ENCODE measurements at places on chromosomes 12 and 14.

- peak; percentile 3 for DNase-seq
These were observed 530 bp upstream of the NEMF start for GRCh38 chr14:49853158-49853477.

DNA sequence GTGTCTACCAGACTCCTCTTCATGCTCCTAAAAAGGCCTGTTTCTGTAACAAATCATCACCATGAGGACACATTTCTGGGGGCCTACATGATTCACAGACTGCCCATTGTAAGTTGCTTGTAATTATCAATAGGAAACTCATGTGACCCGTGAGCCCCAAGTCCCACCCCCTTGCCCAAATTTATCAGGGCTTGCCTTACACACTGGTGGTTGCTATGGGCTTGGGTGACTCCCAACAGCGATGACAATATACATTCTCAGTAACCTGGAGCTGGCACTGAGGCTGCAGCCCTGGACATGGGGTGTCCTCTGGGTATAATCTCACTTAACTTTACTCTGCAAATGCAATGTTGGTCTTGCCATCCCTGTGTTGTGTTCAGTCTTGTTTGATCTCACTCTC is 149.2 kb downstream of the NRXN3 start:
- no peak for DNase-seq

- no peak for DNase-seq
These were observed 1332.4 kb downstream of the AACS start for GRCh38 chr12:126397660-126398059.

DNA sequence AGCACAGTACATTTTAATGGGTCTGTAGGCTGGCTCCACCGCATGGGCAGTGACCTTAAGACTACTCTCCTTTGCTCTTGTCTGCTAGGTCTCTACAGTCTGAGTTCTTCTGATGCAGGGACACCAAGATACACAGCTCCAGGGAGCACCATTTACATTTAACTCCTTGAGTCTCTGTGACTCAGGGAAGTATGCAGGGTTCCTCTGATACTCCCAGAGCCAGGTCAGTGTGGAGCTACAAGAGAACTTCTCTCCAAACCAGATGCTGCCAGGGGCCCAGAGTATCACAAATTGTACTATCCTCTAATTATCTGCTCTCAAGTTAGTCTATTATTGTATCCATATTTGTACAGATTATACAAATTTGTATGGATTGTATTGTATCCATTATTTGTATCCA is 15.2 kb downstream of the ZFP36L1 start:
- DNase-seq, result no peak

DNA sequence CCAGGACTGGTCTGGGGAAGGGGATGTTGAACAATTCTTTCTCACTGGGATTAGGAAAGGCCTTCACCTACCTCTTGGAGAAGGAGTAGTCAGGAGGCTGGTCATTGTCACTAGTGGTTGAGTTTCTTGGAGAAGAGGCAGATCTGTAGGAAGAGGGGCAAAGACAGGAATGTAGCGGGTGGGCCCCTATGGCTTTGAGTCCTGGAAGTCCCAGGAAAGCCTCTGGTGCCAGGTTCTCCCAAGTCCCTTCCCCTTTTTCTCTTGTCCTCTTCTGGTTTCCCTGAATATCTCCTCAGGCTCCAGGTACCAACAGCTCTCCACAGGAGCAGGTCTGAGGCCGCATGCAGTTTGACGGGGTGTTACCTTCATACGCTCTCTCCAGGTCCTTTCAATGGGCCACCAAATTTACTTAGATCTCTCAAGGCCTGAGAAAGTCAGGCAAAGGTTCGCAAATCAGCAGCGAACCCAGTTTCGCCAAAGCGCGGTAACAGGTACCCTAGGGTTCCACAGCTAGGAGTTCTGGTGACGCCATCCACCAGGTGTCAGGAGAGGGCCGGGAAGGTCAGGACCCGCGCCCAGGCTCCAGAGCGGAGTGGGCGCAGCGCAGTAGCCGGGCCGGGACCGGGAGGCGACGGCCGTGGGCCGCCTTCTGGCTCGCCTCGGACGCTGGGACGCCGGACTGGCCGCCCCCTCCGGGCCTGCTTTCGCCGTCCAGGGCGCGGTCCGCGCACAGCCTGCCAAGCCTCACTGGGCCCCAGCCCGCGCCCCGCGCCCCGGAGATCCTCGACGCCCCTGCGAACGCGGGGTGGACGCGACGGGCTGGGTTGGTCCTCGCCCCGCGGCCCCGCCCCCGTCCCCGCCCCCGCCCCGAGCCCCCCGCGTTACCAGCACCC is 795 bp downstream of the SMAGP start:
- peak; percentile 39 for DNase-seq

GRCh38 chr12:33634544-33634943 is 194.9 kb upstream of the SYT10 start:
- DNase-seq, result no peak

GRCh38 chr14:32370714-32371113 is 41.6 kb downstream of the AKAP6 start:
- peak; percentile 86 for DNase-seq

GRCh38 chr14:38718519-38718918 is 384.5 kb downstream of the SEC23A start:
- no peak for DNase-seq

GRCh38 chr12:42483521-42483790 is 106.1 kb downstream of the PRICKLE1 start:
- no peak for DNase-seq

GRCh38 chr12:49974231-49974675 is 1.5 kb downstream of the AQP6 start:
- DNase-seq, result peak; percentile 51

DNA sequence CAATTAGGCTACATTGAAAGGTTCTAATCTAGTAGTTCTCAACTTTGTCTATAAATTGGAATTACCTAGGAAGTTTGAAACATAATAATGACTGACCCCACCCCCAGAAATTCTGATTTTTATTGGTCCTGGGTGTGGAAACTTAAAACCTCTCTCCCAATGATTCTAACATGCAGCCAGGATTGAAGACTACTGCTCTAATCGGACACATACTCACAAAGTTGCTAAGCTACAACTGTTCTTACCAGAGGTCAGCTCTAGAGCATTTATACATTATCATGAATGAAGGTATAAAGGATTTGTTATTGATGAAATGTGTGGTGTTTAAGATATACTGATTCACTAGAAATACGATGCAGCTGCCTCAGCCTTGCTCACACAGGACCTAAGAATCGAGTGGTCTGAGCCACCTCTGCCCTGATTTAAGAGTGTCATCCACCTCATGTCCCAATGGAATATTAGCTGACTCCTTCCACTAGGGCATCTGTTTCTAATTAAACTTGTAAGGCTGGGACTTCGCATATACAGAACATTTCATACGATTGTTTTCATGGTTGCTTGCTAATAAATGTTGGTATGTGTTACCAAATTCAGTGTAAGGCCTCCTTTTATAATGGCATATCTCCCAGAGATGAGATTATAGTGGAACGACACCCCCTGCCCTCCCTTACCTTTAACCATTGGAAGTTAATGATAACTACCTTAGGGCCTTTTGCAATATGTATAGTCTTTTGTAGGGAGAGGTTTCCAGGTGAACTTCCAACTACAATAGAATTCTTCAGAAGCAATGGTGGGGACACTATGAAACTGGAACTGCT is 410.8 kb upstream of the PDE3A start:
- DNase-seq, result no peak

GRCh38 chr12:122411537-122411936 is 10.9 kb downstream of the CLIP1 start:
- no peak for DNase-seq

DNA sequence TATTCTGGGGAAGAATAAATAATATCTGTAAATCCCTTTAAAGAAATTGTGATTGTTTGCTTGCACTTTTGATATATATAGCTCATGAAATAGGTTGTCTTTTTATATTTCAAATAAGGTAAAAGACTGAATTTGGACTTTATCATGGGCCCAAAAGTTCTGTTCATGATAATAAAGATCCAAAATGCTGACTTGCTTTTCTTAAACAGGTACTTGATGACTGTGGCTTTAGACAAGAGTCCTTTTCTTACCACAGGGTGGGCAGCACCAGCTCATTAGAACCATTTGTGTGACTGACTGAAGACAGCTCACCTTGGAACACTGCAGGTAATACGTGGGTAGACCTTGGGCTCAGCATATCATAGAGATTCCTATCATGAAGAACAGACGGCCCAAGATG is 432.6 kb downstream of the ETNK1 start:
- DNase-seq, result no peak

- peak; percentile 61 for DNase-seq
These were observed 327.6 kb downstream of the CCER1 start for GRCh38 chr12:90627180-90627896.

DNA sequence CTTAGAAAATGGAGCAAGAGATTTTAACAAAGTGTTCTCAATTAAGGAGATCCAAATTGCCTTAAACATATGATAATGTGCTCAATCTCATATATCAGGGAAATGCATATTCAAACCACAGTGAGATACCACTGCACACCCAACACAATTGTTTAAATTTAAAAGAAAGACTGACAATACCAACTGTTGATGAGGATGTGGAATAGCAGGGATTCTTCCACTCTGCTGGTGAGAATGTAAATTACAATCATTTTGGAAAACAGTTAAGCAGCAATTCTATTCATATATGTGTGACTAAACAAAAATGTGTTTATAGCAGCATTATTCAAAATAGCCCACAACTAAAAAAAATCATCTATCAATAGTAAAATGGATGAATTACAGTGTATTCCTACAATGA is 144.2 kb downstream of the KICS2 start:
- DNase-seq, result no peak

DNA sequence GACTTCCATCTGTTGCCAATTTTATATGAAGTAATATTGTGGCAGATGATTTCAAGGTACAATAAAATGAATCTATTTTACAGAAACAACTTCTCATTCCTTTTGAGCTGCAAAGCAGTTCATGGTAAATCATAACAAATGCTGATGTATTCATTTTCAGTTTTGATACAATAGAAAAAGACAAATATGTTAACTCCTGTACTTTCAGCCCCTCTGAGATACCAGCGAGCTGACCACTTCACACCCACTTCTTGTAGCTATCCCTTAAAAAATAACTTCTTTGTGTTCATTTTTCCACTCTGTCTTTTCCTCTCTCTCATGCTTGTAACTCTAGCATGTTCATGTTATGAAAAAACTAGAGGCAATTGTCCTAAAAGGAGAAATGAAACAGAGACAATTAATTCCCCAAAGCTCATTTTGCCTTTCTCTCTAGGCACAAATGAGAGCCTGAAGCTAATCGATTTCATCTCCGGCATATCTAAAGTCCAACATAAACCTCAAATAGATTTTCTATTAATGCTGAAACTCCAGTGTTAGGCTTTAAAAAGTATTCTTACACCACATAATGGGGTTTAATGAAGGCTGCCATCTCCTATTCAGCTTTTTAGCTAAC is 182.9 kb downstream of the C12orf42 start:
- no peak for DNase-seq

DNA sequence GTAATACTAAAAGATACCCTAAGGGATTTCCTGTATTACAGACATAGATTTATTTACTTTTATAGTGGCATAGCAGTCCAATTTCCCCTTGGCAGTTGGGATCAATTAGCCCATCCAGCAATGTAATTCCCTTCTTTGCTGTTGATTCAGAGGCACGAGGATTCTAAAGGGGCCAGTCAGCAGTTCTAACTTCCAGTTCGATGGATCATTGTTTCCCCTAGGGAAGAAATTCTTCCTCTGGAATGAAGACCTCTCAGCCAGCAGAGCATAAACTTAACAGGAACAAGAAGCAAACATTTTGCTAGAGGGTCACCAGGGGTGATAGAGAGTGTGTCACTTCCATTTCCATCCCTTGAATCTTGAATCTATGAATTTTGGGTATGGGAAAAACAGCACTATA is 395.7 kb upstream of the NOVA1 start:
- DNase-seq, result no peak

GRCh38 chr14:65069874-65070413 is 32.4 kb downstream of the MAX start:
- DNase-seq, result no peak

- DNase-seq, result no peak
These were observed 354.1 kb downstream of the DPF3 start for GRCh38 chr14:72539661-72540315.

- DNase-seq, result no peak
These were observed 45.4 kb downstream of the SRGAP1 start for GRCh38 chr12:63889721-63890509.

DNA sequence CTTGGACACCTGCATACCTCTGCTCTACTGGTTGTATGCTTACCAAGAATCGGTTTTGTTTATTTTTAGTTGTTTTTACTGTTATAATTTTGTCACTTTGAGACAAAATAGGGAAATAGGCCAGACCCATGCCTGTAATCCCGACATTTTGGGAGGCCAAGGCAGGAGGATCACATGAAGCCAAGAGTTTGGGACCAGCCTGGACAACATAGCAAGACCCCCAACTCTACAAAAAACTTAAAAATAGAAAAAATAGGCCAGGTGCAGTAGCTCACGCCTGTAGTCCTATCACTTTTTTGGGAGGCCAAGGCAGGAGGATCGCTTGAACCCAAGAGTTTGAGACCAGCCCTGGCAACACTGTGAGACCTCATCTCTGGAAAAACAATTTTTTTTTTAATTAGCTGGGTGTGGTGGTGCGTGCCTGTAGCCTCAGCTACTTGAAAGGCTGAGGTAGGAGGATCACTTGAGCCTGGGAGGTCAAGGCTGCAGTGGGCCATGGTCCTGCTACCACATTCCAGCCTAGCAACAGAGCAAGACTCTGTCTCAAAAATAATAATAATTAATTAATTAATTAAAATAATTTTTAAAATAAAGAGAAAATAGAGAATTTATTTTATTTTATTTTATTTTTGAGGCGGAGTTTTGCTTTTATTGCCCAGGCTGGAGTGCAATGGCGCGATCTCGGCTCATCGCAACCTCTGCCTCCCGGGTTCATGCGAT is 1.3 kb upstream of the MRPS35 start:
- no peak for DNase-seq

DNA sequence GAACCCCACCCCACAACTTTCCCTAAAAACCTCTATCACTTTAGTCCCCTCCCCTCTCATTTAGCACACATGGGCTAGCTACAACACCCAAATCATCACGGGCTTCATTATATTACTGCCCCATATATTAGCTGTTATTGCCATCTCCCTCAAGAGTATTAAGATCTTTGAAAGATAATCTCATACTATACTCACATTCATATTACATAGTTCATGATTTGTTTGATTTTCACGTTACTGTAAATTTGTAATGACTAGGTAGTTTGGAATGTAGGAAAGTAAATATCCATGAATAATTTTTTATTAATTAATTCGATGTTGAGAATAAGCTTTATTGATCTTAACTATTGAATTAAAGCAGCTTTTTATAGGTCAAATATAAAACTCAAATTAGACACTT is 7.9 kb downstream of the DICER1 start:
- DNase-seq, result no peak

GRCh38 chr14:85565862-85566296 is 35.9 kb downstream of the FLRT2 start:
- DNase-seq, result peak; percentile 49

All from fibroblast of lung (primary cell).